Stimulated activated CD4-positive, alpha-beta T cell treated with anti-CD3 and anti-CD28 coated beads, Interleukin-2, amount 100 ng/mL, for 4 hours (primary cell): ENCODE measurements at places on chromosomes 6 and 20.

- no peak for DNase-seq
These were observed 27.2 kb downstream of the MCUR1 start for GRCh38 chr6:13787137-13787536.

GRCh38 chr20:62064770-62065673, 659 bp downstream of the TAF4 start:
- no peak for DNase-seq

DNA sequence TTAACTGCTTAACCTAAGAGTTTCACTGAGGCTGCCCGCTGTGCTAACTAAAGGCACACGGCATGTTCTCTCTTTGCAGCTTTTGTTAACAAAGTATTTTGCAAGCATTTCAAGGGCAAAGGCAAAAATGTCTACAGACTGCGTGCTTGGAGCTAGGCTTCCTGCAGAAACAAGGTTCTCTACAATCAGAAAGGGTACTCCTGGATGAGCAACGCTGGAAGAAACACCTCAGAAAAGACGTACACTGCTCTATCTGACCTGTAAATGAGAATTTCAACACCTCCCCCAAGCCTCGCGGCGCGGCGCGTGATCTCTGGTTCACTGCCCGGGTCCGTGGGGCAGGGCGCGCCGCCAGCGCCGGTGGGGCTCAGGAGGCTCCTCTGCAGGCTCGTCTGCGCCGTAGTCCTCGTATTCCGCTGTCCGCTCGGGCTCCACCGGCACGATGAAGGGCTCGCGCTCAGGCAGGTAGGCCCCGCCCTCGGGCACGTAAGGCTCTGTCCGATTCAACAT, 120.9 kb downstream of the COL12A1 start:
- DNase-seq, result no peak

DNA sequence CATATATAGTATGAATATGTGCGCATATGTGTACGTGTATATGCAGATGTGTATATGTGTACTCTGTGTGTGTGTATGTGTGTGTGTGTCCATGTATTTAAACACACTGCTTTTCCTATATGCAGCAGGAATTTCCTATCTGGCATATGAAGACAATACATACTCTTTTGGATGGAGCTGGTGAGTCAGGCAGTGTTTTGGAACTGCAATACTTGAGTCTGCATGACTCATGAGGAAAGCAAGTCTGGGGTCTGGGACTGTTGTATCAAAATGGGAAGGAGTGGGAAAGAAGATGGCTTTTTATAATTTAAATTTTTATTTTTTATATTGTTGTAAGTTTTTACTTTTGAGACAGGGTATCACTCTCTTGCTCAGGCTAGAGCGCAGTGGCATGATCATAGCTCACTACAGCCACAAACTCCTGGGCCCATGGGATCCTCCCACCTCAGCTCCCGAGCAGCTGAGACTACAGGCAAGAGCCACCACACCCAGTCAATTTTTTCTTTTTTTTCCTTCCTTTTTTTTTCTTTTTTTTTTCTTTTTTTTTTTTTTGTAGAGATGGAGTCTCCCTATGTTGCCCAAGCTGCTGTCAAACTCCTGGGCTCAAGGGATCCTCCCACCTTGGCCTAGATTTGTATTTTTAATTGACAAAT, 72.2 kb downstream of the ATXN1 start:
- no peak for DNase-seq

- no peak for DNase-seq
These were observed 32.3 kb upstream of the TAGAP start for GRCh38 chr6:159077123-159077522.
